ENCODE measurements at places on chromosomes 16 and 17. TPM values are rescaled to one million over a fixed set of nuclear protein-coding genes. Genes with fewer than 3 reads are reported as not detected.
A peak's percentile ranks its signal among the peaks of the same experiment; 100 is the strongest.

DNA sequence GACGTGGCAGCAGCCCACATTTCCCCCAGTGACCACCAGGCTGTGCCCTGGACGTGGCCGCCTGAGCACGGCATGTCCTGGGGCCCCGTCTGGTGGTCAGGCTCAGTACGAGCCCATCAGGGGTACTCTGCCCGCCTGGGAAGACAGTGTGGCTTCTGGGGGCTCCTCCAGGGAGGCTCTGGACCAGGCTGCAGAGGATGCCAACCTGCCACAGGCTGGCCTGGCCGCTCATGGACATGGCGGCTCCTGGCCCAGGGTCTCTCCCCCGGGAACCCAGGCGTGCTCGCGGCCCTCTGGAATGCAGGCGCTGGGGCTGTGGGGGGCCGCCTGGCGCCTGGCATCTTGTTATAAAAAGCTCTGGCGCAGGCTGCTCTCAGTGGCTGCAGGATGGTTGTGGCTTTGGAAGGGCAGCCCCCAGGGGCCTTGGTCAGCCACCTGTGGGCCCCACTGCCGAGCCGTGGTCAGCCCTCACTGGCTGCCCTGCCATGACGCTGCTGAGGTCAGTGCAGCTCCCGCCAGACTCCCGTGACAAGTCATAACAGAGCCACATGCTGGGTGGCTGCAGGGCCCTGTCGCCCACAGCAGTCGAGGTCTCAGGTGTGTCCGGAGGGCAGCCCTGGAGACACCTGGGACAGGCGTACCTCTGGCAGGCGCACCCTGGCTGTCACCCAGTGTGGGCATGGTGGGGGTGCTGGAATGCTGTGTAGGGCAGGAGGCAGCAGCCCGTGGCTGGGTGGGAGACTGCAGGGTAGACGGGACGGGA, 15.0 kb downstream of the CENPX start:
- no peak for DNase-seq

DNA sequence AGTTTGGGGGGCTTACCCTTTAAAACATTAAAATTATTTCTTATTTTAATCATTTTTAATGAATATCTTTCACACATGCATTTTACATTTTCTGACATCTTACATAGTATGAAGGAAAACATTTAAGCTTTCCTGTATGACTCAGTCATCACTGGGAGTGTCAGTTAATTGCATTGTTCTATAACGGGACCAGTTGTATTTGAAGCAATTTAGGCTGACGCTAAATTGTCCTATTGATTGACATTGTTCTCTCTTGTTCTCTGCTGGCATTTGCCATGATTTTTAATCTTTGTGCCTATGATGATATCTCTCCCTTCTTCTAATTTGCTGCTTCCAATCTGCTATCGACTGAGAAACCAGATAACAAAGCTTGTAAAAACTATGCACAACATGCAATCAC, 190.5 kb upstream of the PIRT start:
- DNase-seq: no peak

DNA sequence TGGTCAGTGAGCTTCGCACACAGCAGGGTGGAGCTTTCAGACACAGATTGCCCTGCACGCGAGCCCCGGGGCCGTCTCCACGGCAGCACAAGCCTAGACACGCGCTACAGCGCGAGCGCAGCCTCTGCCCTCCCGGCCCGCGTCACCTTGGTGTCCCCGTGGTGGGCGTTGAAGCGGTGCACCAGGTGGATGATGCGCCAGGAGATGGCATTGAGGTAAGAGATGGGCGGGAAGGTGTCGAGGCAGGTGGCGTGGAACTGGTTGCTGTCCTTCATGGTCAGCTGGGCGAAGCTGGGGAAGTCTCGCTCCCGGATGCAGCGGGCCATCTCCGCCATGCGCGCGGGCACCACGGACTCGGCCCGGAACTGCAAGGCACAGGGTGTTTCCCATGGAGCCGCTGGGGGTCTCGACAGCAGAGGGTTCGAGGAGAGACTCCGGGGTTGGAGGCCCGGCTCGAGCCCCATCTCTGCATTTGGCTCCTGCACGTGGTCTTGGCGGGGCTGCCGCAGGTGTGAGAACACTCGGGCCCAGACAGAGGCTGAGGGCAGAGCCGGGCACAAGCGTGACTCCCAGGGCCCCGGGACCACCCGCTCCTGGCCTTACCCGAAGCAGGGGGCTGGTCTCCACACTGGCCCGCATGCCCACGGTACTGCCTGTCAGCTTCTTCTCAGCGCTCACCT, 4.3 kb upstream of the CYBA start:
- no peak for DNase-seq

- no peak for DNase-seq
Observed at GRCh38 chr17:1562176-1562643, 382 bp downstream of the PITPNA start.

DNA sequence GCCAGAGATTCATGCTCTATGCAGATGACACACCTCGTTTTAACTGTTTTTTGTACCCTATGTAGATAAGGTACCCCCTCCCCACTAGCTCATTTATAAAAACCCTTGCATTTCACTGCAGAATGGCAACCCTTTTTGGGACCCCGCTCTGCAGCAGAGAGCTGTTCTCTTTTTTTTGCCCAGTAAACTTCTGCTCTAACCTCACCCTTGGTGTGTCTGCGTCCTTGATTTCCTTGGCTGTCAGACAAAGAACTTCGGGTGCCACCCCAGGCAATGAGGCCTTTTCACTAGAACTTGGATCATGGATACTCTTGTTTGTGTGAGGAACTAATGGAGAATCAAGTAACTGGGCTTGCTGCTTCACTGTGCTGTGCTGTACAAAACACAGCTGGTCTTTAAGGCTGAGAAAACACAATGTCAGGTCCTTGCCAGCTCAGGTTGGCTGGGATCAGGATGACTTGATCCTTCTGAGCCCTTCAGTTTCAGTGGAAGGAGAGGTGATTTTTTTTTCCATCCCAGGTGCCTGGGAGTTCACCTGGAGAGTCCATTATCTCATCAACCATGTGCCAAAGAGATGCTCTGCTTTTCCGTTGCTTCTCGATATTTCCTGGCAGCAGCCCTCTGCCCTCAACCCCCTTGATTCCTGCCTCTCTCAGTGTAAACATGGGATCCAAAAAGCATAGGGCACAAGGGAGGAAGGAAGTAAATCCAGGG, 133.2 kb upstream of the FAM20A start:
- DNase-seq: peak; percentile 50

- no peak for DNase-seq
Observed at GRCh38 chr17:57245786-57246185, 10.5 kb upstream of the MSI2 start.

- no peak for DNase-seq
Observed at GRCh38 chr16:50430076-50430475, 61.3 kb upstream of the BRD7 start.

DNA sequence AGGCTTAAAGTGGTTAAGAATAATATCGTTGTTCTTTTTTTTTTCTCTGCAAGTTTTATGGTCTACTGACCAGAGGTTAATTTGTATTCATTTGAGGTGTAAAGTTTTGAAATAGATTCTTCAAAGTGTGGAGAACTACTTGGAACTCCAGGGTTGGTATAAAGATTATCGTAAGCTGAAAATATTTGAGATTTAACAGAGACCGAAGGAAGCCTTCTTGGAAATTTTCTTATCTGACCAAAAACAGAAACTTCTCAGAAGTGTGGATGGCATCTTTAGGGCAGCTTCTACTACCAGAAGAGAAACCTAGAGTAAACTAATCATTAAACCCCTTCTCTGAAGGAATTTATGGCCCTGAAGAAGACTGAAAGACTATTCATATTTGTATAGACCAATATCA, 206.8 kb upstream of the MON1B start:
- DNase-seq: peak; percentile 14

GRCh38 chr16:6957681-6958080, 375.0 kb upstream of the RBFOX1 start:
- DNase-seq: no peak

DNA sequence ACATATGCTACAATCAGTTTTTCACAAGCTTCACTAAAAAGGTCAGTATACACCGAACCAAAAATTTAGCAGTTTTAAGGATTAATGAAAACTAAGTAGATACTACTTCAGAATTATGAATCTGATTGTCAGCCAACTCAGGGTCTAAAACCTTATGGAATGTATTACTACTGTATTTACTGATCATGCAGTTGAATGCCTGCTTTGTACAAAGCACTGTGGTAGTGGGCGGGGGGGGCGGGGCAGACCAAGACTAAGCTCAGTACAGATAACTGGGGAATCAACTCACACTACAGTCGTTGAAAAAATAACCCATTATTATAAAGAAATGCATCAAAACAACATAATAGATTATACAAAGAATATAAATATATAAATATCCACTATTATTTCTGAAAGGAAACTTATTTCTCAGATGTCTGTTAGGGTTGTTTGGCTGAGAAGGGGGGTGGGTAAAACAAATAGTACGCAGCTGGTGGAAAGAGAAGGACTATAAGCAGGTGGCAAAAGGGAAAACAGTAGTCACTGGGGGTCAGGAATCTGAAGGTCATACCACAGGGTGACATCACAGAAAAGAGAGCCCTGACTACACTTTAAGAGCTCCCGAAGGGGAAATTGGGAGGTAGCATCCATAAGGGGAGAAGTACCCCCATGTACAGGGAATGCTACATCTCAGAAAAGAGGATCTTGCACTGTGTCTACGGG, 109.4 kb upstream of the AXIN2 start:
- no peak for DNase-seq

- no peak for DNase-seq
Observed at GRCh38 chr16:62038646-62039045, 2.4 kb upstream of the CDH8 start.

GRCh38 chr17:30996486-30996885, 25.6 kb downstream of the RNF135 start:
- peak; percentile 89 for DNase-seq

GRCh38 chr17:73794336-73794735, 150.1 kb upstream of the SDK2 start:
- no peak for DNase-seq

GRCh38 chr16:68288252-68288650, 22.5 kb downstream of the SLC7A6OS start:
- no peak for DNase-seq

DNA sequence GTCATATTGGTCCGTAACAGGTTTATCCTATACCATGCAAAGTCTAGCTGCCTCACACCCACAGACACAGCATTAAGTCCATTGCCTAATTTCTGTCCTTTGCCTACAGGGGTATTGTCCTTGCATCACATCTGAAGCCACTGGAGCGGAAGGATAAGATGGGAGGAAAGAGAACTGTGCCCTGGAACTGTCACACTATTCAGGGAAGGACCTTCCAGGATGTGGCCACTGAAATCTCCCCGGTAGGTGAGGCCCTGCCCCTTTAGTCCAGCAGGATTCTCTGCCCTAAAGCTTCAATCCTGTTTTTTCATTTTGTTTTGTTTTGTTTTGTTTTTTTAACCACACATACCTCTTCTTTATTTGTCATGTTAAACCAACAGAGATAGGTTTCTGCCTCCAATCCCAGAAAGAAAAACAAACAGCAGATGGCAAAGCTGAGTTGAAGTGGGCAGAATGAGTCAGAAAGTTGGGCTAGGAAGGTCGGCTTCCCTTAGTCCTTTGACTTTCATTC, 2.2 kb upstream of the EFTUD2 start:
- DNase-seq: no peak

- DNase-seq: no peak
Observed at GRCh38 chr16:35678-36305, 17.6 kb downstream of the POLR3K start.

DNA sequence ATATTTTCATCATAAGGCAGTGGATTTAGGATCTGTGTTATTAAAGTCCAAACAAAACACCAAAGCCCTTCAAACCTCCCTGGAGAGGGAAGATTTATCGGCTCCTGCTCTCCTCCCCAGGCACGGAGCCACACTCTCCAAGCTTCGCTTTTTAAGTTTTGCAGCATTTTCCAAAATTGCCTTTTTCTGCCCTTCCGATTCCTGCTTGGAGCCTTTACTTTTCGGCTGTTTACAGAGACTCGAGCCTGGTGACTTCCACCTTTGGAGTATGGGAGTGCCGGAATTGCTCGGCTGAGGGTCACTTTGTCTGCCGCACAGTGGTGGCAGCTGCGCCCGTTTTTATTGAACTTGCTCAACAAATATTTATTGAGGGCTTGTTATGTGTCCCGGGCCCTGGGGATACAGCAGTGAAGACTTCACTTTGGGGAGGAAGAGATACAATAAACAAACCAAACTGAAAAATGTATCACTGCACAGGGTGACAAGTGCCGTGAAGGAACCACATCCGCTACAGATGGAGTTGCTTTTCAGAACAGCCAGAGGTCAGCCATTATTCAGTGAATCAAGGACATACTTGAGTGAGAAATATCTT, 185.5 kb downstream of the NTN1 start:
- peak; percentile 74 for DNase-seq

- DNase-seq: peak; percentile 37
Observed at GRCh38 chr16:49659356-49659755, 196.6 kb downstream of the ZNF423 start.

- DNase-seq: no peak
Observed at GRCh38 chr17:76541739-76542454, 2.1 kb downstream of the PRCD start.

DNA sequence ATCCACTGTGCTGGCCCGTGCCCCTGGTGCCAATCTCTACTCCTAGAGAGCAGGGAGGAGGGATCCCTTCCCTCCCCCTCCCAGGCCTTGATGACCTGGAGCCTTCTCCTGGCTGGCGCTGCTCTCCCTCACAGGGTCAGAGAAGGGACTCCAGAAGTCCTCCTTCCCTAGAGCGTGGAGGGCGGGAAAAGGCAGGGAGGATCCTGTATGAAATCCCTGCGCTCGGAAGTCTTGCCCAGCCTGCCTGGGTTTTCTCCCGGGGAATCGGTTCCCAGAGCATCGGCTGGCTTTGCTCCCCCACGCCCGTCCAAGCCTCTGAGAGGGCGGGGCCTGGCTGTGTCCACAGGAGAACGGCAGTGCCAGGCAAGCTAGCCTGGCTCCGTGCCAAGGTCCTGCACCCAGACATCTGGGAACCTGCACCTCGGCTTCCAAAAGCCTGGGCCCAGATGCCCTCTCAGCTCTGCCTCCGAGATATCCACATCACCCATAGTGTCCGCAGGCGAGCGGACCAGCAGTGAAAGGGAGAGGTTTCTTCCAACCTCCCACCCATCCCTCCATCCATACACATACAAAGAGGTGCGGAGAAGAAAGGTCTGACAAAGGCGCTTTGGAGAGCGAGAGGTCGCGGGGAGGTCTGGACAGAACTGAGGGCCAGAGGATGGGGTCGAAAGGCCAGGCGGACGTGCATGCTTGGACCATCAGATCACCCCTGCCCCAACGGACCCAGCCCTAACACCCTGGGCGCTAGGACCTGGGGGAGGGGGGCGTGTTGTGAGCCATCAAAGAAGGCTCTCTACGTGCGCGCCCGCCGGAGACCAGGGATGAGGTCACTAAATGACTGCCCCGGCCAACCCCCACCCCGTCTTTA, 1.1 kb downstream of the MPP2 start:
- no peak for DNase-seq

- no peak for DNase-seq
Observed at GRCh38 chr17:9356488-9356911, 219.1 kb downstream of the STX8 start.

Gene ST6GALNAC2
- polyA plus RNA-seq: 3.9 TPM

Gene SLC12A3
- 0.21 TPM for polyA plus RNA-seq

Gene MT1G
- polyA plus RNA-seq: 919 TPM

Gene COX6A2
- polyA plus RNA-seq: 7.8 TPM

Gene GDPD3
- polyA plus RNA-seq: 18.1 TPM

Gene CDC6
- polyA plus RNA-seq: 11.8 TPM

Gene NAGS
- 37.5 TPM for polyA plus RNA-seq

Gene PYDC1
- polyA plus RNA-seq: 0.19 TPM

Gene AIPL1
- polyA plus RNA-seq: not detected

Gene PERCC1
- 1.3 TPM for polyA plus RNA-seq

Gene TRPV2
- 5.9 TPM for polyA plus RNA-seq

Gene PRAC1
- polyA plus RNA-seq: not detected

Gene PPM1E
- 1.2 TPM for polyA plus RNA-seq

Data from large intestine (tissue), 12 donors.